T-helper 9 cell (primary cell): ENCODE measurements at places on chromosomes 16 and 17.

DNA sequence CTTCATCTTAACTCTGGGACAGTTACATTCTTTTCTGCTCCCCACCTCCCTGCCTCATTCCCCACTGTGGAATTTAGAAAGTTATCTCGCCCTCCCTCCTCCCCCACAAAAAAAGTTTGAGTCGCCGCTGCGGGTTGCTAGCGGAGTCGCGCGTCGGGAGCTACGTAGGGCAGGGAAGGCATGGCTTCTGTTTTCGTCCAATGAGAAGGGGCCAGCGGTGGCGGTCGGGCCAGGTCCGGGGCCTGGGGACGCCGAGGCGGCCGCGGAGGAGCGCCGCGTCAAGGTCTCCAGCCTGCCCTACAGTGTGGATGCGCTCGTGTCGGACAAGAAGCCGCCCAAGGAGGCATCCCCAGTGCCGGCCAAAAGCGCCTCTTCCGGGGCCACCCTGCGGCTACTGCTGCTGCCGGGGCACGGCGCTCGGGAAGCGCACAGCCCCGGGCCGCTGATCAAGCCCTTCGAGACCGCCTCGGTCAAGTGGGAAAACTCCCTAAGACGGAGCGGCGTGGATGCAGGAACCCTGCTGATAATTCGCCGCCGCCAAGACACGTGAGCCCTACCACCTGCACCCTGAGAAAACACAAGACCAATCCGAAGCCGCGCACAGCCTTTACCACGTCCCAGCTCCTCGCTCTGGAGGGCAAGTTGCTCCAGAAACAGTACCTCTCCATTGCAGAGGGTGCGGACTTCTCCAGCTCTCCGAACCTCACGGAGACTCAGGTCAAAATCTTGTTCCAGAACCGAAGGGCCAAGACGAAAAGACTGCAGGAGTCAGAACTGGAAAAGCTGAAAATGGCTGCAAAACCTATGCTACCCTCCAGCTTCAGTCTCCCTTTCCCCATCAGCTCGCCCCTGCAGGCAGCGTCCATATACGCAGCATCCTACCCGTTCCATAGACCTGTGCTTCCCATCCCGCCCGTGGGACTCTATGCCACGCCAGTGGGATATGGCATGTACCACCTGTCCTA, 8.9 kb downstream of the OR4D1 start:
- peak; percentile 36 for DNase-seq

DNA sequence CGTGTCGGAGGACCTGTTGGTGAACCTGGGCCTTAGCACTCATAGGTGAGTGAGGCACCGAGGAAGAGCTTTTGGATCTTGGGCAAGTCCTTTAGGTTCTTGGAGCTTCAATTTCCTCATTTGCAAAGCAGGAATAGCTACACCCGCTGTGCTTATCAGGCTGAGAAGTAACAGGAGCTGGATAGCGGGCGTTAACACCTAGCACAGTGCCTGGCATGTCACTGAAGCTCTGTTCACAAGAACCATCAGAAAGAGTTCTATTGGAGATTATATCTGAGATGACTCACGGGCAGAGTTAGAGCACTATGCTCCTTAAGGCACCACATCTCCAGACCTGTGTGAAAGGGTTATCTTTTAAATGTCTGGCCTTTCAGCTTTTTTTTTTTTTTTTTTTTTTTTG, 12.8 kb downstream of the MEOX1 start:
- DNase-seq, result no peak

DNA sequence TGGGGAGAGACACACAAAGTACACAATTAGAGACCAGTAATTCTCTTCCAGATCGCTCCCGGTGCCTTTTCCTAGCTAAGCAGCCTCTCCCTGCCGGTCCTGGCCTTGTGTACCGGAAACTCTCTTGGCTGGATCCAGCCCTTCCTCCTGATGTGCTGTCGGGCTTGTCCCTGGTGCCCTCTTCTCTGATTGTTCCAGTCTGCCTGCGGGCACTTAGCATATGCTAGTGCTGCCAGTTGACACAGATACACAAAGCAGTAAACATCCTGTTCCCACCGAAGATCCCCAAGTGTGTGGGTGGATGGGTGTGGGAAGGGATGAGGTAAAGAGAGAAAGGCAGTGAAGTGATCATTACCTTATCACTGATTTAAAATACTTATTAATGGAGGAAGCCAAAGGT, 9.7 kb downstream of the HS3ST3B1 start:
- DNase-seq, result no peak

- DNase-seq, result no peak
Measured at GRCh38 chr16:87094556-87094865, 222.7 kb downstream of the C16orf95 start.

DNA sequence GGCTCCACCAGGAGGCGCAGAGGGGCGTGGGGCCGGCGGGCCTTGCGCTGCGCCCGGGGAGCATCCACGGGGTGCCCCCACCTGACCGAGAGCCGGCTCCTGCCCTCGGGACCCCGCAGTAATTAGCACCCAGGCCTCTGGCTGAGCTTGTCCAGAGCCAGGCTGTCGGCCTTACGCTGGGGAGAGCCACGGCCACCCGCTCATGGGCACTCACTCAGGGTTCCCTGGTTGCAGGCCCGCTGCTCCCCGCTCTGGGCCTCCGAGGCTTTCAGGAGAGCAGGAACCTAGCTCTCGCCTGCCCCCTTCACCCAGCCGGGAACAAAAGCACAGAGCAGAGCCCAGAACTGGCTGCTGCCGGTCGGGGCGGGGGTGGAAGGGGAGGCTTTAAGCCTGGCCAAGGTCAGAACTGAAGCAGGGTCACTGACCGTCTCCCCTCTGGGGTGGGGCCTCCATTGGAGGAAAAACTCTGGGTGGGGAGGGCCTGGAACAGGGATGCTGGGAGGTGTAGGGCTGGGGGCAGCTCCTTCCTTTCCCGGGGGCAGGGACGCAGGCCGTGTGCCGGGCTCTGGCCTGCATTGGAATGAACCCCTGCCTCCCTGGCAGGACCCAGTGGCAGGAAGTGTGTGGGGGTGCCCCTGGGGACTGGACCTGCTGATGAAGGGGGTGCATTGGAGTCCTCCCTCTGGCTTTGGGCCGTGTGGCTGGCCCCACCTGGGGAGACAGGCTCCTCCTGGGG, 12.3 kb downstream of the GLIS2 start:
- peak; percentile 41 for DNase-seq

- DNase-seq, result no peak
Measured at GRCh38 chr16:87924041-87924810, 12.1 kb downstream of the CA5A start.

DNA sequence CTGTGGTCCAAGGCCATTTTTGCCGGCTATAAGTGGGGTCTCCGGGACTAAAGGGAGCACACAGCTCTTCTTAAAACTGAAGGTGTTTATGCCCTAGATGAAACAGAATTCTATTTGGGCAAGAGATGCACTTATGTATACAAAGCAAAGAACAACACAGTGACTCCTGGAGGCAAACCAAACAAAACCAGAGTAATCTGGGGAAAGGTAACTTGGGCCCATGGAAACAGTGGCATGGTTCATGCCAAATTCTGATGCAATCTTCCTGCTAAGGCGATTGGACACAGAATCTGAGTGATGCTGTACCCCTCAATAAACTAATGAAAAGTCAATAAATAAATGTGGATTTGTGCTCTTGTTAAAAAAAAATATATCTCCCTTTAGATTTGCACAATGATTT, 20.2 kb upstream of the SHISA9 start:
- DNase-seq, result no peak

GRCh38 chr16:28974007-28974436, 556 bp upstream of the SPNS1 start:
- no peak for DNase-seq

- DNase-seq, result no peak
Measured at GRCh38 chr17:83090444-83091256, 11.2 kb downstream of the METRNL start.

- DNase-seq, result no peak
Measured at GRCh38 chr16:75702242-75702641, 981 bp upstream of the DUXB start.

GRCh38 chr16:11414815-11415775, 69.8 kb downstream of the RMI2 start:
- DNase-seq, result no peak

DNA sequence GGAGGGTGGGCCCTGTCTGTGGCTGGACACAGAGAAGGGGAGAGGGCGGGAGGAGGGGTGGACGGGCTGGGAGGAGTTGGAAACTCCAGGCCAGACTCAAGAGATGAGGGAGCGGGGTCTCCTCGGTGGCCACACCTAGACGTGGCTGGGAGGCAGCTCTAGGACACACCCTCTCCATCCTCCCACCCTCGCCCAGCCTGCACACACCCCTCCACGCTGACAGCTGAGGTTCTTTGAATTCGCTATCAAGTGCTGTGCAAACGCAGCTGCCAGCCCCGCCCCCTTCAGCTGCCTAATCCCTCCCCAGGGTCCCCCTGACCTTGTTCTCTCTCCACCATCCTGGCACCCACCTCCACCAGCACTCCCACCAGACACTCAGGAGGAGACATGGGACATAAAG, 48.7 kb downstream of the DNAH17 start:
- DNase-seq, result no peak

DNA sequence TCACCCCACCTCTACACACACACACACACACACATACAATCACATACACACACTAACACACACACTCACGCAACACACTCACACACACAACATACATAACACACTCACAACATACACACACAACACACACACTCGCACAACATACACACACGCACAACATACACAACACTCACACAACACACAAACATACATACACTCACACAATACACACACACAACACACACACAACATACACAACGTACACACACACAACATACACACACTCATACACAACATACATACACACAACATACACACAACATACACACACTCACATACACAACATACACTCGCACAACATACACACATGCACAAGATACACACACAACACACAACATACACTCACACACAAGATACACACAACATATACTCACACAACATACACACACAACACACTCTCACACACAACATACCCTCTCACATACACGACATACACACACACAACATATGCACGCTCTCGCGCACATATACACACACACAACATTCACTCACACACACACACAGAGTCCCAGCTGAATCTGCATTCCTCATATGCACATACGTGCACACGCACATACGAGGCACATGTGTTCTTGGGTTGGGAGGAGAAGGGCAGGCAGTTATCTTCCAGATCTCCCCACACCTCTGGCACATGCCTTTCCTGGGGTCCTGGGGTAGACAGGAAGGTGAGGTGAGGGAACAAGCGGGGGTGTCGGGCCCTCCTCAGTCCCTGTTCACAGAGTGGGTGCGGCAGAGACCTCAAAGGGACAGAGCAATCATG, 1.1 kb downstream of the ASGR2 start:
- DNase-seq, result no peak

DNA sequence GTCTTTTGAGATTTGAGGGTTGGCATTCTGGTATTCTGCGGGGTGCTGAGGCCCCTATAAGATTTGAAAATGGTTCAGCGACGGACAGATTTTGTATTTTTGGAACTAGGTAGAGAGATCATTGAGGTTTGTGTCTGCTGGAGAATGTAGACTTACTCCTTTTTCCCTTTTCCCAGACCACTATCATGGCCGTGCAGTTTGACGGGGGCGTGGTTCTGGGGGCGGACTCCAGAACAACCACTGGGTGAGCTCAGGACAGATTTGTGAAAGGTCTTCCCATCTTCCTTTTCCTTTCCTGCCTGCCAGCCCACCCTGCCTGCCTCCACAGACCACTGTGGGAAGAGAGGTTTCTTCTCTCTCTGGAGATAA, 572 bp downstream of the PSMB6 start:
- no peak for DNase-seq

- DNase-seq, result peak; percentile 77
Measured at GRCh38 chr16:88743693-88744576, 37.6 kb downstream of the CTU2 start.

GRCh38 chr16:19003935-19004334, 20.2 kb downstream of the TMC7 start:
- no peak for DNase-seq

DNA sequence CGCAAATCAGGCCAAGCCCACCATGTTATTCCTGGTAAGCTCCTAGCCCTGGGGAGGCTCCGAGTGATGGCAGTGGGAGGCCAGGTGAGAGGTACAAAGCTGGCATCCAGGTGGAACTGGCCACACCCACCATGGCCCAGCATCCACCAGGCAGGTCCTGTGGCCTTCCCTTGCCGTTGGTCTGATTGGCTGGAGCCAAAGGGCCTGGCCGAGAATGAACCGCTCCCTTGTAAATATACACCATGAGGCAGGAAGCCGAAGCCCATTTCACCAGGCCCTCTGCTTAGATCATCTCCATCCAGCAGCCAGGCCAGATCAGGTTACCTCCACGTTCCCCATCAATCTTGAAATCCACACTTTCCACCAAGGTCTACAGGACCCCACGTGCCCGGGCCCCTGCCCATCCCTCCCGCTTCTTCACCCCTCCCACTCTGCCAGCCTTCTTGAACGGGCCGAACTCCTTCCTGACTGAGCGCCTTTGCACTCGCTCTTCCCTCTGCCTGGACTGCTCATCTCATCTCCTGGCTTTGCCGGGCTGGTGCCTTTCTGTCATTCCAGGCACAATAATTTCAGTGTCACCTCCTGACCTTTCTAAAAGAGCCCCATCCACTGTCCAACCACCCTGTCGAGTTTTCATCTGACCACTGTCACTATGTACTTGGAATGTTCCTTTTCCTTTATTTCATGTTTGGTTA, 5.8 kb downstream of the SOCS1 start:
- no peak for DNase-seq

- DNase-seq, result no peak
Measured at GRCh38 chr17:65053354-65053881, 3.1 kb downstream of the GNA13 start.

GRCh38 chr16:50120711-50121110, 32.4 kb upstream of the TENT4B start:
- DNase-seq, result no peak

GRCh38 chr17:8020776-8021564, 17.9 kb upstream of the ALOX15B start:
- no peak for DNase-seq

GRCh38 chr17:80996422-80997305, 5.0 kb downstream of the CHMP6 start:
- DNase-seq, result no peak

DNA sequence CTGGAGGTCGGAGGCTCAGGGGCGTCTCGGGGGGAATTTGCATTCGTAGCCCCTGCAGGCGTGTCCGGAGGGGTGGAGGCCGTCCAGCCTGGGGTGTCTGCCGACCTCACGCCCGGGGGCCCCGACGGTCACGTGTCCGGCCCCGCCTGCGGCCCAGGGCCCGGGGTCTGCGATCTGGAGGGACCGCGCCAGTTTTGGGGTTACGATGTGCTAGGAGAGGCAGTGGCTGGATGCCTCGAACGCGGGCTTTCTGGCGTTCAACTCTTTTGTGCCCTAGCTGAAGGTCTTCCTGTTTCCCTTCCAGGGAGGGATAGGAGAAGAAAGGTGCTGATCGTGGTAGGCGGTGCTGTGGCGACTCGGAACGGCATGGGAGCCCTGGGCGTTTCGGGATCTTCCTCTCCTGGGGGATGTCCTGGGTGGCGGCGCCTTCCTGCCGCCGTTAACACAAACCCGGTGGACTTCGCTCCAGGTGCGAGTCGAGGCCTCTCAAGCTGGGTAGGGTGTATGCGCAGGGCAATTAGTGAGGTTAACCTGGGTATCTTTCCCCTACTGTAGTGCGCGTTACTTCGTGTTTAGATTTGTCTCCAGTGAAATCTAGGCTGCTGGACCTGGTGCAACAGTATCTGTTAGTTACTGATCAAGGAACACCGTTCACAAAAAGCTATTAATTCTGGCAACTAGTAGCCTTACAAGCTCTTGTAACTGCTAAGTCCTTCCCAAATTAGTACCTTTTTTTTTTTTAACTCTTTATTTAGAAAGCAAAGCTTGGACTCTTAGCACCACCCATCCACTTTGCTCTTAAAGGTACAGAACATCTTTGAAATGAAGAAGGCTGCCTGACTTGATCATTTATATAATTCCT, 1.3 kb downstream of the AKAP1 start:
- peak; percentile 9 for DNase-seq

GRCh38 chr16:87958632-87959031, 7.4 kb downstream of the BANP start:
- DNase-seq, result no peak
